ENCODE measurements at places on chromosomes 2 and 18.

GRCh38 chr2:29733965-29734364 is 187.4 kb downstream of the ALK start:
- DNase-seq: no peak

DNA sequence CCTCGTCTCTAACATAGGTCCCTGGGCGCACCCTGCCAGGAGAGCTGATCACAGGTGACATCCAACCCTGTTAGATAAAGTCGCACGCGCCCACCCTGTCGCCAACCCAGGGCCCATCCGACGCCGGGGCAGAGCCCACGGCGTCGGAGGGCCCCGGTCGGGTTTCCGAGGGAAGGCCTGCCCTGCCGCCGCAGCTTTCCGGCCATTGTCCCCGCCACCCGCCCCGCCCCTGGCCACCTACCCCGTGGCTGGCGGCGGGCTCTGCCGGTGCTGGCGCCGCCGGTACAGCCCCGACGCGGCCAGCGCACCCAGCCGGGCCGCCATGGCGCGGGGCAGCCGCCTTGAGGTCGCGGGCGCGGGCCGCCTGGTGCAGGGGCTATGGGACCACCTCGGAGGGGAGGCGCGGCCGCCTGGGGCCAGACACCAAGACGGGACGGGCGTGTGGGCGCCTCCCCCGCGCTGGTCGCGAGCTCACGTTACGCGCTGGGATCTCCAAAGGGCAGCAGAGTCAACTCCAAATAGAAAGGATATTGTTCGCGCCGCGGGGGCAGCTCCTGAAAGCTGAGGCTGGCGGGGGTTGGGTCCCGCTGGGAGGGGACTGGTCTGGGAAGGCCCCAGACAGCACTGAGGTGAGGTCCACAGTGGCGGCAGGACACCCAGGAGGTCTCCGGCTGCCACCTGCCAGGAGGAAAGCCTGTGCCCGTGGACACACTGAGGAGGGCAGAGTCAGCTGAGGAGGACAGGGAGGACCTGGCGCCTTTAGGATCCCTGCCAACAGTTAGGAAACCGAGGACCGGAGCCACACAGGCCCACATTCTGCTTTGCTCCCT is 11.1 kb downstream of the LIMS2 start:
- DNase-seq: no peak

- no peak for DNase-seq
Observed at GRCh38 chr2:107751936-107752335, 74.8 kb upstream of the RGPD4 start.

DNA sequence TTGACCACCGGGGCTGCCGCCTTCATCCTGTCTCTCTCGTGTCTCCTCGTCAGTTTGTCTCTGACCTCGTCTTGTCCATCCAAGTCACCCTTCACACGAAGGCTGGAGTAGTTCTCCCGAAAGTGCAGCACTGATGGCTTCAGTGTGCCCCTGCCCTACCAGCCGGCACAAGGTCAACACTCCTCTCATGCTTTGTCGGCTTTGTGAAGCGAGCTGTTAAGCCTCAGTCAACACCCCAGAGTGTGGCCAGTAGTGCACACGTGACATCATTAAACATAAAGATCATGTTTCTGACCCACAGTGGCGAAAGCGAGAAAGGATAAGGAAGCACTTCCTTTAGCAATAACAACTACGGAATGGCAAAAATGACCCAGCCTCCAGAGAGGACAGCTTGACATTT is 23.2 kb downstream of the ACKR3 start:
- DNase-seq: no peak

GRCh38 chr18:61982475-61982874 is 89.7 kb upstream of the RNF152 start:
- no peak for DNase-seq

GRCh38 chr2:173150087-173150486 is 74.4 kb downstream of the MAP3K20 start:
- peak; percentile 55 for DNase-seq

DNA sequence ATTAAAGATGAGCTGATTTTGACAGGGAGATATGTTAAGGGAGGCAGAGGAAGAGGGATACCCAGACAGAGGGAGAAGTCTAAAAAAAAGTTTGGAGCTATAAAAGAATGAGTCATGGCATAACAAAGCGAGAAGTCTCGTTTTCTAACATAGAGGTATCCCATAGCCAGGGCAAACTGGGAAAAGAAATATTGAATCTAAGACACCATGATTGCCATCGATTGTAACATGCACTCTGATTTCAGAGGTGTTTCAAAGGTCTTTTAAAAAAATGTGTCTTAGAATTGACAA is 110.7 kb downstream of the MDH1 start:
- DNase-seq: no peak
